SK-N-SH treated with all-trans-retinoic acid at 6 μM for 48 hours (cell line): ENCODE measurements at places on chromosomes 5 and 9.
A peak's percentile ranks its signal among the peaks of the same experiment; 100 is the strongest.

GRCh38 chr9:84301851-84302250 lies 38.7 kb downstream of the SLC28A3 start:
- peak; percentile 14; the same call in 1 of the 3 replicates for ATAC-seq

DNA sequence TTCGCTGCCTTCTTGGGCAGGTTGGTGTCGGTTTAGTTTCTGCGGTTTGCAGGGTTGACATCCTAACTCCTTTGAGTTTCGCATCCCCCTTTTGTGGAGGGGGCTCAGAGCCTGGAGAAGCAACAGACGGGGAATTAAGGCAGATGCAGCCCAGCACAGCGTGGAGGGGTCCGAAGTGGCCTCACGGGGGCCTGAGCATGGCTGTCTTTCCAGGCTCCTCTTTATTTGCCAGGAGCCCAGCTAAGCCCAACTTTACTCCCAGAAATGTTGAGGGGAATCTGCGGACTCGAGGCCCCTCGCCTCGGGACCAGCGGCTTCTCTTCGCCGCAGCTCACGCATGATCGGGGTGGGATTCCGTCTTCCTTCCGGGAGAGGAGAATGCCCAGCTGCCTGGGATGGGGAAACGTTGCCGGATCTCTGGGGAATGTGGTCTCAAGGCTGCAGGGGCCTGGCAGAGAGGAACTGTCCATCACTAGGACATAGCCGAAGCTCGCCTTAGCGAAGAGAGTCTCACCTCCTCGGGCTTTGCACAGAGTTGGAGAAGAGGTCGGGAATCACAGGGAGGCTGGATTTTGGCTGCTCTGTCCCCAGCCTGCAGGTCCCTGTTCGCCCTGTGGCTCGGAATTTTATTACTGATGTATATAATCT lies 1.3 kb downstream of the RAI14 start:
- peak; percentile 45 for ATAC-seq

GRCh38 chr9:69396759-69397158 lies 71.7 kb downstream of the ENTREP1 start:
- no peak for ATAC-seq

DNA sequence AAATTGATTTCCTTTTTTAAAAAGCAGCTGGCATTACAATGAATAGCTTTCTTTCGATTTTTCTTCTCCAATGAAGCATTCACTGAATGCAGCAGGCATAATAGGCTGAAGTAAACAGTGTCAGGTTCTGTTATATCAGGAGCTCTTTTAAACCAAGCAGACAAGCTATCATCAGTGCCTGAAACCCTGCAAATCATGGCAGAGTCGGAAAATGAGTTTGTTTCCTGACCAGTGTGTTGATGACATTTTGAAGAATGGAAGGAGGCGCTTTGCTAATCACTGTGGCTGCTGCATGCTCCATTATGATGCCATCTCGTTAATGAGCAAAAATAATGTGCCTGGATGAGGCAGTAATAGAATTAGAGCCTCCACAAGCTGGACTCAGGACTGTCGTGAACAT lies 284.5 kb downstream of the ZNF608 start:
- no peak for ATAC-seq

DNA sequence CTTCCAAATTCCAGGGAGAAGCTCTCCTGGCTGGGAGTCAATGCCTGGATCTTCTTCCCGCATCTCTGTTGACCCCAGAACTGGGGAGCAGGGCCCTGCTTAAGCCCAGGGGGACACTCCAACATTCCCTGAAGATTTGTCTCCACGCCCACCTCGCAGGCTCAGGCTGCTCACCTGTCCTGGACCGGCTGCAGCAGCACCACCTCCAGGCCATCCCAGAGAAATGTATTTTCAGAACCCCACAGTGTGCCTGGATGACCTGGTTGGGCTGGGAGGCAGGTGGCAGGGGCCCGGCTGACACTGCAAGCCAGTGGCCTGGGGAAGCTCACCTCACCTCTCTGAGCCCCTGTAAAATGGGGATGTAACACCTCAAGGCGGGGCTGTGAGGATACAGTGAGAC lies 27.1 kb upstream of the ZBTB43 start:
- ATAC-seq = no peak

DNA sequence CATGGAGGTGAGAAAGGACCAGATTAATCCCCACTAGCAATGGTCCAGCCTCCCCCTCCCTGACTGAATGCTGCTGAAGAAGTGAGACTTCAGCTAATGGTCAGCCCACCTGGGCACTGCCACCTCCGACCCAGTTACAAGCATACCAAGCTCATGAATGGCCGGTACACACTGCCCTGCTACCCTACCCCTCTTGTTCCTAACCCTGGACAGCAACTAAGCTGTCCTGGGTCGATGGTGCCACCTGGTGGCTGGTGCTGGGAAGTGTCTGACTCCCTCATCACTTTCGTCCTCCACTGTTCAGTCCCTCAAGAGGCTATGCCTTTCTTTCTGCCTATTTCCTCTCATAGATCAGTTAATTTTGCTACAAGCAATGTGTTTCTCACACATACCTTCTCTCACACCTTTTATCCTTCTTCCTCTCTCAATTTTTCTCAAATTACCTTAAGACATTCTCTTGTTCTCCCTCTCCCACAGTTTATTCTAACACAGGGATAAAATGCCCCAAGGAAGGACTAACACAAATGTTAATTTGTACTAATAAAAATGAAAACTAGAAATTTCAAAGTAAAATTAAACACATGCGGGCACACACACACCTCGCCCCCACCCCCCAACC lies 42.4 kb downstream of the PAX5 start:
- no peak for ATAC-seq

GRCh38 chr5:3825531-3826451 lies 230.2 kb downstream of the IRX1 start:
- no peak for ATAC-seq

DNA sequence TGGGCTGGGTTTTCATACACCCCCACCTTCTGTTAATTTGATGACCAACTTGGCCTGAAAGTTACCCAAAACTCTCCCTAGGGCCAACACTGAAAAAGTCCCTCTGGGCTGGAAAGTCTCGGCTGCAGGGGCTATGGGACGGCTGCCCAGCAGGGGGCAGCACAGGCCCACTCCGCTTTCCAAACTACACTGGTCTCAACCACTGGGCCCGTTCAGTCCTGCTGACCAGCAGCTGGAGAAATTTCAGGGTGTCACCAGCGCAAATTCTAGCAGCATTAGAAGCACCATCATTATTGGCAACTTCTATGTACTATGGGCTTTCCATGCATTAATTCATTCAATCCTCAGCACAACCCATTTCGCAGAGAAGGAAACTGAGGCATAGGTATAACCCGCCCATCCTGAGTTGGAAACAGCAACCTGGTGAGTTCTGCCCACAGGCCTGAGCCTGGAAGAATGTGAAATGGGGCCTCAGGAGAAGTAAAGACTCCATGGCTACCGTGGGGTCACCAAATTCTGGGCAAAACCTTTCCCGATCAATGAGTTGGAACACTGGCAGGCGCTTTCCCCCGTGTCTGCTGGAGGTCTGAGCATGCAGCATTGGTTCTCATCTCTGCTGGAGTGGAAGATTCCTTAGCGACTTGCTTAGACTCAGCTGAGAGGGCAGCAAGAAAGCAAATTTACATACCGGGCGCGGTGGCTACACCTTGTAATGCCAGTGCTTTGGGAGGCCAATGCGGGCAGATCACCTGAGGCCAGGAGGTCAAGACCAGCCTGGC lies 9.7 kb downstream of the ORM2 start:
- ATAC-seq = peak; percentile 97

DNA sequence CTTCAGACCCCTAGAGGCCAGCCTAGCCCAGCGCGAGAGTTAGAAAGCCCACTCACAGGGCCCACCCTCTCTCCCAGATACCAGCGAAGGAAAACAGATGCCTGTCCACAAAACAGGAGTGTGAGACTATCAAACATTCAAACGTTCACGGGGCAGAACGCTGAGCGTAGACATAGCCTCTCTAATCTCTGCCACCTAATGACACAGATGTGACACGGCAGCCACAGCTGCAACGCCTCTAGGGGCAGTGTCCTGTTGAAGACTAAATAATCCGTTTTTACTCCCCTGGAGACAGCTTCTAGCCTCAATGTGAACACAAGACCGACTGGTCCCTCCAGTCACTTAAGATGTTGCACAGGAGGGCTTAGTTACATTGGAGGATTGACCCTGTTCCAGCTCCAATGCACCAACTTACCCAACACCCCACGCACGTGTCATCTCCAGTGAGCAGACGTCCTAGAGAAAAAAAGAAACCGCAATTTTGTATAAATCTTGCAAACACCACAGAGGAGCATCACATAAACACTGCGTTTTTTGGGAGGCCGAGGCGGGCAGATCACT lies 14.3 kb downstream of the DIPK1B start:
- peak; percentile 4; the same call in 1 of the 3 replicates for ATAC-seq

- ATAC-seq = no peak
These were observed 103.5 kb downstream of the STARD4 start for GRCh38 chr5:111408817-111409216.

- ATAC-seq = no peak; the same call in 2 of the 3 replicates
These were observed 34.7 kb upstream of the MIER3 start for GRCh38 chr5:56986626-56986947.

DNA sequence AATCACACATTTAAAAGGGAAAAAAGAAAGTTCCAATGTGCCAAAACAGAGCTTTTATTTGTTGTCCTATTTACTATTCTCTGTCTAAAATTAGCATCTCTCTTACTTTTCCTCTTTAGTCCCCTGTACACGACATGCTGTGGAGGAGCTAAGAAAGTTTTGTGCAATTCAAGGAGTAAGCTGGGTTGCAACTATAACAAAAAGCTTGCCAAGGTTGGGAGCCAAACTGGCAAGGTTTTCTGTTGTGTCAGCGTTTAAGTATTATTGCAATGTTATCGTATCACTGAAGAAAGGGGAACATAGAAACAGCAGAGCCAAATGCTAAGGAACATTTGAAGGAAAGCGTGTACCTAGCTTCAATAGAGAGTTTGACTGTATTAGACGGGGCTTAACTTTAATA lies 680.8 kb downstream of the CETN3 start:
- ATAC-seq = no peak

GRCh38 chr9:78393340-78393739 lies 96.4 kb downstream of the PSAT1 start:
- ATAC-seq = no peak

- ATAC-seq = no peak
These were observed 46.7 kb downstream of the SHB start for GRCh38 chr9:38022203-38022895.

DNA sequence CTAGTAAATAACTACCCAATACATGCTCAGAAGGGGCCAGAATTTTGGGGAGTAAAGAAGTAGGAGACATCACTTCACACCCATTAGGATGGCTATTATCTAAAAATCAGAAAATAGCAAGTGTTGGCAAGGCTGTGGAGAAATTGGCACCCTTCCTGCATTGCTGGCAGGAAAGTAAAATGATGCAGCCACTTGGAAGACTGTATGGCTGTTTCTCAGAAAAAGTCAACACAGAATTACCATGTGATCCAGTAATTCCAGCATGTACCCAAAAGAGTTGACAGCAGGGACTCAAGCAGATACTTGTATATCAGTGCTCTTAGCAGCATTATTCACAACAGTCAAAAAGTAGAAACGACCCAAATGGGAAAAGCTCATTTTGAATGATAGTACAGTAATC lies 107.6 kb downstream of the APBA1 start:
- no peak for ATAC-seq

GRCh38 chr5:17425385-17426070 lies 72.5 kb upstream of the TAF11L2 start:
- no peak for ATAC-seq

- no peak for ATAC-seq
These were observed 107.3 kb upstream of the ANKRD55 start for GRCh38 chr5:56340196-56340980.

DNA sequence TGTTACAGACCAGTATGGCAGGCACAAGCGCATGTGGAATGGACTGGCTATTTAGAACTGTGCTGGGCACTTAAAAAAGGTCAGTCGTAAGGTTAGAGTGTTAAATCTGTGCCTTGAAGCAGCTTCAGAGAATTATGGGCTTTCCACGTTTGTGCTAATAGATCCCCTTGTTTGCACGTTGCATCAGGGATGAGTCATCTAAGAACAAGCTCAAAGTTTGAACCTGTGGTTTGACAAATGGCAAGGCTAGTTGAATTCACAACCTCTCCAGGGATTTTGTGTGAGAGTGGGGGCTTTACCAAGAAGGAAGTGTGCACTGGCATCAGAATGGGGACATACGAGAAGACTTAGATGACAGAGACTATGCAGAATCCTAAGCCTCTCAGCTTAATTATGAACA lies 249.6 kb downstream of the IRX1 start:
- ATAC-seq = no peak

GRCh38 chr5:133065471-133065870 lies 13.7 kb downstream of the HSPA4 start:
- no peak for ATAC-seq

DNA sequence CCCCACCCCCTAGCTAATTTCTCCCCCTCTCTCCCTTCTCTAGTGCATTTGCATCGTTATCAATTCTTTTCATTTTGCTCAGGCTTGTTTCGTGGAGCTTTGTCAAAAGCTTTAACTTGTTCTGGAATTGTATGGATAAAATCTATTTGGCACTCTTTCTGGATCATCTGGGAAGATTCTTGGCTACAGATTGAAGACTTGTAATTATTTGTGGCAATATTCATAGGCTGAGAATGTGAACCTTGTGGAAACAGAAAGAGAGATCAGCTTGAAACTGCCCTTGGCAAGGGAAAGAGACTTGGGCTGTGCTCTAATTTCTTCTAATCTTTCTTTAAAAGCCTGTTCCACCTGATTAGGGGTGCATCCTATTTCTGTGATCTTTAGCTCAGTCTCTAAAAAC lies 340.6 kb upstream of the DAB2 start:
- no peak for ATAC-seq

DNA sequence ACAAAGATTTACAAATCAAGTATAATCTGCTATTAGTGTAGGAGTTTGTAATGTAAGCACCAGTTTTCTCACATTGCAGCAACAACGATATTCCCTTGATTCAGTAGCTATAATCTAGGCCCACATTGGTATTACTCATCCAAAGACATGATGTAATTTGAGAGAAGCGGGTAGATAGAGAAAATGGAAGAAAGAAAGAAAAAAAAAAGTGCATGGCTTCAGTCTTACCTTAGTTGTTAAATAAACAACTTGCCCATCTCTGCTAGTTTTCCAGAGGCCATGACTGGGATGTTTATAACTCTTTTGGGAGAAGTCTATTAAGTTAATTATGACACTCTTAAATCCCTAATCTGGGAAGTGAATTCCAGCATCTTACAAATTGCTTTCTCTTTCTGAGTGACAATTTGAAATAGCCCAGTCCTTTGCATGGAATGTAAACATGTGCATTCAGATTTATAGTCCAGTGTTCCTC lies 2.8 kb downstream of the MELK start:
- ATAC-seq = peak; percentile 37

DNA sequence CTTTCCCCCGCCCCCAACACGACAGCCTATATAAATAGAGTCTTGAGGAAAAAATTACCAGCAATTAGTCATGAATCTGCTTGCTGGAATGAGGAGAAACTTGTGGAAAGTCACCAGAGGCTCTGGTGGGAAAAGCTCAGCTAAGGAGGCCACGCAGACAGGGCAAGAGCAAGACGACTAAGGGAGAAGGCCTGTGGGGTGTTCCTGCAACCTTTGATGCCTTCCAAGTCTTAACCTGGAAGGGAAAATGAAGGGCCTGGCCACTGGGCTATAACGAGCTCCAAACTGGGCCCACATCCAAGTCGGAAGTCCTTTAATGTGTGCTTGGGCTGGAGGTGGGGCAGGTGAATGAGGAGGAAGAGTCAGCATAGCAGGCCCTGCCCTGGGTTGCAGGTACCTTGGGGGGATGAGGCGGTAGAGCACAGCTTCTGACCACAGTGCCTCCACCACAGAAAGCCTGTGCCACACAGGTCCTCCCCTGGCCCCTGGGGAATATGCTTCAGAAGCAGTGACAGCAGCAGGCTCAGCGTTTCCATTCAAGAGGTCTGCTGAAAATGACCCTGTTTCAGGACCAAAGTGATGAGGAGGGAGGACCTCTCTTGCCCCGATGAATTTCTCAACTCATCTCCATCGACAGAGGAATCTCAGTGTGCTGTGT lies 92.8 kb upstream of the LRRTM2 start:
- ATAC-seq = no peak
